ENCODE measurements at places on chromosomes 16 and 17.

DNA sequence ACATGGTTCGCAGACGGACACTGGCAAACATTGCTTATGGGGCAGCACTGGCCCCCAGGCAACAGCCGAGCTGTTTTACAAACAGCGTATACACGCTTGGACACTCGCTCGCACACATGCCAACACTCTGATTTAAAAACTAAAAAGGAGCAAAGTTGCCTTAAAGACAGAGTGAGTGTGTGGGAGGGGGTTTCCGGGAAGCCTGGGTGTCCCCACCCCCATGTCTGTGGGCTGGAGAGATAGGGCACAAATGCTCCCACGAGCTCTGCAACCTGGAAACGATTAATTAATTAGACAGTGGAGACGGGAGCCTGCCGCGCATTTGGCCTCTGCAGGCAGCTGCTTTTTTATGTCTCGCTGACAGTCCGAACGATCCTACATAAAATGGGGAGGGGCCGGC, 107.9 kb upstream of the ZNF469 start:
- no peak for DNase-seq

- no peak for DNase-seq
Observed at GRCh38 chr17:14015271-14015670, 54.0 kb upstream of the COX10 start.

- no peak for DNase-seq
Observed at GRCh38 chr16:86736502-86736901, 158.2 kb downstream of the FOXL1 start.

- DNase-seq: no peak
Observed at GRCh38 chr17:37608351-37609169, 658 bp downstream of the SYNRG start.

- no peak for DNase-seq
Observed at GRCh38 chr17:70775679-70776078, 606.3 kb downstream of the KCNJ2 start.

GRCh38 chr17:66317629-66318028, 15.2 kb downstream of the PRKCA start:
- DNase-seq: no peak

DNA sequence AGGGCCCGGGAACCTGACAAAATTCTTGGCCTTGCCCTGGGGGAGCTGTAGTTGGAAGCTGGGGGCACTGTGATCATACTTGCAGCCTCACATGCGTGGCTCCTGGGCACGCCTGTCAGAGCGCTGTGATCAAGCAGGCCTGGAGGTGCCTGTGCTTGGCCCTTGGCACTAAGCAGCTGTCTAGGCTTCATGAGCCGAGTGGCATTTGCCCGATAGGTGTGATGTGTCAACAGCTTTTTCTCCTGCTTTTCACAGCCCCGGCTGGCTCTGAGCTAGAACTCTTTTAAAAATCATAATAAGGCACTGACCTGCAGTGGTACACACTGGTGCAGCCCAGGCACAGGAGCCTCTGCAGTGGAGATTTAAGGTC, 113.8 kb downstream of the SOCS1 start:
- no peak for DNase-seq

GRCh38 chr17:80384078-80384960, 30.6 kb upstream of the ENDOV start:
- DNase-seq: no peak

- DNase-seq: no peak
Observed at GRCh38 chr16:67992661-67993206, 6.5 kb downstream of the DPEP2 start.

DNA sequence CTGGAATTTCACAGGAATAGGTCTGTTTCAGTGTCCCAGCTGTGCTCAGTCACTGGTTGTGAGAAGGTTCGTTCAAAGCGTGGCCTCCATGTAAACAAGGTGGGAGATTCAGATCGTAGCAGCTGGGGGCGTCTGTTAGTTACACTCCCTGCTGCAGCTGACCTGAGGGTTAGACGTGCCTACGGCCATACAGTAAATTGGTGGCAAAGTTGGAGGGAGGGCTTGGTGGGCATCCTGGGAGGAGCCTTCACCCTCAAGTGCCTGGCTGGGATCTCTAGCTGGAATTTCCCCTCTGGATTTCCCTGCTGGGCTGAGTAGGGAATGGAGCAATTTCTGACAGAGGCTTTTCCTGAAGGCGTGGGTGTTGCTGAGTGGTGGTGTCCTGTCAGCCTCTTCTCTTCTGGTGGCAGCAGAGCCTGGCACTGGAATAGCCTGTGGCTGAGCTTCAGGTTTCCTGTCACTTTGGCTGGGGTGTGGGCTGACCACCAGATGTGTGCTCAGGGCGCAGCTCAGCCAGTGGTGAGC, 6.4 kb downstream of the FCSK start:
- no peak for DNase-seq

DNA sequence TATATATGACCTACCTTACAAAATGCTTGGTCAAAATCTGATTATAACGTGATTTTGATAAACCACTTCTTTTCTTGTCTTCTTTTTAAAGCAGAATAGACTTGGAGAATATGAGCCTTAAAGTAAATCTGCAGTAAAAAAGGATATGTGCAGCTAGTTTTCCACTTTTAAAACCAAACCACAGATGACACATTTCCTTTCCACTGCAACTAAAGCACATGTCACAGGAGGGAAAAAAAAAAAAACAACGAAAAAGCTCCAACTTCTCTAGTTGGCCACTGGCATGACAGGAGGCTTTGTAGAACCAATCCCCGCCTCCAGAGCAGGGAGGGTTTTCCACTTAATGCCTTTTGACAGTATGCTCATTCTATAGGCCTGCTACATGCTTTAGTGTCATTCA, at the start of gene EVI2A:
EVI2A (minus strand) TSS at position 142 of the 400 bp plus-strand sequence. CDS start 2,609 bp downstream, outside the sequence.
- peak; percentile 96 for DNase-seq

DNA sequence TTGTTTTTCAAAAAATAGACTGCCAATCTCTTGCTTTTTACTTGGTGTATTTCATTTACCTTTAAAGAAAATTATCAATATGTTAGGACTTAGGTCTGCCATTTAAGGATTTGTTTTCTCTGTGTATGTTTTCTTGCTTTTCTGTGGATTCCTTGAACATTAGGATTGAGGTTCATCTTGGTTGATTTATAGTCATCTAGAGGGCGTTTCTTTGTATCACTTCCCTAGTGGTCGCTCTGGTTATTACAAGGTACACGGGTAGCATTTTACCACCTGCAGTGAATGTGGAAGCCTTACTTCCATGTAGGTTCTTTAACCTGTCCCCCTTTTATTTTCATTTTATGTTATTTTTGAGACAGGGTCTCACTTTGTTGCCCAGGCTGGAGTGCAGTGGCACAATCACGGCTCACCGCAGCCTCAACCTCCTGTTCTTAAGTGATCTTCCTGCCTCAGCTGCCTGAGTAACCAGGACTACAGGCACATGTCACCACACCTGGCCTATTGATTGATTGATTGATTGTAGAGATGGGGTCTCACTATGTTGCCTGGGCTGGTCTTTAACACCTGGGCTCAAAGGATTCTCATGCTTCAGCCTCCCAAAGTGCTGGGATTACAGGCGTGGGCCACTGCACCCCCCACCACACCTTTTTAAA, 35.2 kb upstream of the CBX4 start:
- peak; percentile 14 for DNase-seq

DNA sequence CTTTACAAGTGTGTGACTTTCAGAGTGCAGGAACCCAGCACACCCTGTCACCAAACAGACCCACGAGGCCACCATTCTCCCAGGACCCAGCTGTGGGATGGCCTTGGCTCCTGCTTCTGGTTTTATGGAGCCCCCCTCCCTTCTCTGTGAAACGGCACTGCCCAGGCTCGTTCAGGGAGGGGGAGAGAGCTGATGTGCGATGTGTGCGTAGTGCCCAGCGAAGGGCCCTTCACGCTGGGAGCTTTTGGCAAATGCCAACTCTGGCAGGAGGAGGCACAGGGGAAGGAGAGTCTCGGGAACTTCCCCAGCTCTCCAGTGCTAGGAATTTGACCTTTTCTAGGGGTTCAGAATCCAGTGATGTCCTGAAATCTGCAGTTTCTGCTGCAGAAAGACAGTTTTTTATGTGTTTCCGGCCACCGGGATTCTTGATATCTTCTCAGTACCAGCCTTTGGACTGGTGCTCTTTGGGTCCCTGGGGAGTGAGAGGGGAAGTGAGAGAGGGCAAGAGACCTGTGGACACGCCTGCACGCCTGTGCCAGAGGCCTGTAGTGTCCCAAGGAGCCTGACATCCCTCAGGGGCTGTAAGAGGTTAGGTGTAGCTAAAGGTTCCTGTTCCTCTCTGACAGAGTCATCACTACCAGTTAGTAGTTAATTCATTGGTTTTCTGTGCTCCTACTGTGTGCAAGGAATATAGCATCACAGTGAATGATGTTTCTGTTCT, 45.1 kb downstream of the CMIP start:
- DNase-seq: no peak

DNA sequence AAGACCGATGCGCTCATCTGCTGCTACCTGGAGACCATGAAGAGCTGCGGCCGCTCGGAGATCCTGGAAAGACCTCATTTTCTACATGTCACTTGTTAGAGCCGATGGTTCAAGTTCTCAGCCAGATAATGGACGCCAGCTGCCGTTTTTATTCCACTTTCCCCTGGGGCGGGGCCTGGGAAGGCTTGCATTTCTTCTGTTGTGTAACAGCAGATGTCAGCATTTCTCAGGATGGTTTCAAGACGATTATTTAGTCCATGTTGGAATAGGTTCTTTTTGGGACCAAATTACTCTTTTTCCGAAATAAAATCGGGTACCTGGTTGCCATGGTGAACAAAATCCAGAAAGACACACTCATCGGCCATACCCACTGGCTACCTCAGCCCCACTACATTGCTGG, 1418.3 kb downstream of the CDH11 start:
- DNase-seq: no peak

GRCh38 chr16:73317321-73317857, 269.5 kb upstream of the ZFHX3 start:
- no peak for DNase-seq

GRCh38 chr16:30533748-30534367, 800 bp downstream of the ZNF747 start:
- no peak for DNase-seq

GRCh38 chr17:11324846-11325420, 83.9 kb downstream of the SHISA6 start:
- no peak for DNase-seq

DNA sequence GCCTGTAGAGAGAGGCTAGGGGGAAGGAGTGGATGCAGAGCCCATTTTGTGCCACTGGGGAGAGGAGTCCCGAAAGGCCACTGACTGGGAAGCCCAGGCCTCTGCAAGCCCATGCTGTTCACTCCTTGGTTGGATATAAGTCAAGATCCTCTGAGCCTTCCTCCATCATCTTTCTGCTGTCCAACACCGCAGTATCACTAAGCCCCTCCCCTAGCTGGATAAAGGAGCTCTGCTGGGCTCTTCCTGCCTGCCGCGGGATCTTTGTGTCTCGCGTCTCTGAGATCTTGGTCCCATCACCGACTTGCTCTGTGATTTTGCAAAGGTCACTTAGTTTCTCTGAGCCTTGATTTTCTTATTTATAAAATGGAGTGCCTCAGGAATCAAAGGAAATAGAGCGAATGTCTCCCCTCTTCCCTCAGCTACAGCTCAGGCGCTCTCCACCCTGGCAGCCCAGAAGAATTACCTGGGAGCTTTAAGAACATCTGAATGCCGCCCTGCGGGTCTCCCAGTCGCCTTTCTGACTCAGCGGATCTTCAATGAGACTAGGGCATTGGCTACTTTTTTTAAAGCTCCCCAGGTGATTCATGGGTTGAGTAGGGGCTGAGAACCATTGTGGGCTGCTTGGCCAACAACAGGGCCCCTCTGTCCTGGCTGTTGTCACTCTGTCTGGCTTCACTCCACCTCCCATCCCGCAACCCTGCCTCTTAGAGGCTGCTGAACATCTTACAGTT, 25.2 kb upstream of the TMEM220 start:
- no peak for DNase-seq

Measured in CD4-positive, alpha-beta memory T cell (primary cell).